ENCODE measurements at places on chromosomes 1 and 21. TPM values are rescaled to one million over a fixed set of nuclear protein-coding genes. Genes with fewer than 3 reads are reported as not detected.

The PIK3R3 gene
- 9.4 TPM for total RNA-seq

The ADORA3 gene
- total RNA-seq = 0.16 TPM

The C1orf87 gene
- total RNA-seq = not detected

The SLC25A44 gene
- total RNA-seq = 14.3 TPM

The CHI3L1 gene
- total RNA-seq = not detected

All from bladder microvascular endothelial cell (primary cell).